ENCODE measurements at places on chromosomes 12 and 14.

DNA sequence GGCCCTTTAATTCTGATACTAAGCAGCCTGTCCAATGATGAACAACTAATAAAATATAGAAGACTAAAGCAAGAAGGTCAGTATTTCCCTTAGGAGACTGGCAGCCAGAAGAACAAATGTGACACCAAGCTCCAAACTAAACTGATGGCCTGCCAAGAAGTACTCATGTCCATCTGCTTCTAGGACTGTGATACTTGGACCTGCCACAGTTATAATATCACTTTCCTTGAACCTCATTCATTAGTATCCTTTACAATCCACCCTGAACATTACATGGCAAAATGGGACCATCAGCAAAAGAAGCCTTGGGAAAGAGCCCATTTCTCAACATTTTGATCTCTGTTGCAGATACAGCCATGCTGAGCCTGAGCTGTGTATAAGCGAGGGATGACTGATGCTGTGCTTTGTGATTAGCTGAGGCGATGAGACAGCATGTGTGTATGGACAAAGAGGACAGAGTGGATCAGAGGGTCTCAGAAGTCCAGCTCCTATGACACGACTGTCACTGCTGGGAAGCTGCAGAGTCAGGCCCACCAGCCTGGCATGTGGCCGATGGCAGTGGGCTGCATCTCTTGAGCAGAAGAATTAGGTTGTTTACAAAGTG, 73.9 kb downstream of the TGFB3 start:
- DNase-seq, result no peak

- no peak for DNase-seq
Observed at GRCh38 chr12:70106347-70106746, 136.9 kb upstream of the CNOT2 start.

- no peak for DNase-seq
Observed at GRCh38 chr12:16310934-16311333, 33.4 kb upstream of the SLC15A5 start.

DNA sequence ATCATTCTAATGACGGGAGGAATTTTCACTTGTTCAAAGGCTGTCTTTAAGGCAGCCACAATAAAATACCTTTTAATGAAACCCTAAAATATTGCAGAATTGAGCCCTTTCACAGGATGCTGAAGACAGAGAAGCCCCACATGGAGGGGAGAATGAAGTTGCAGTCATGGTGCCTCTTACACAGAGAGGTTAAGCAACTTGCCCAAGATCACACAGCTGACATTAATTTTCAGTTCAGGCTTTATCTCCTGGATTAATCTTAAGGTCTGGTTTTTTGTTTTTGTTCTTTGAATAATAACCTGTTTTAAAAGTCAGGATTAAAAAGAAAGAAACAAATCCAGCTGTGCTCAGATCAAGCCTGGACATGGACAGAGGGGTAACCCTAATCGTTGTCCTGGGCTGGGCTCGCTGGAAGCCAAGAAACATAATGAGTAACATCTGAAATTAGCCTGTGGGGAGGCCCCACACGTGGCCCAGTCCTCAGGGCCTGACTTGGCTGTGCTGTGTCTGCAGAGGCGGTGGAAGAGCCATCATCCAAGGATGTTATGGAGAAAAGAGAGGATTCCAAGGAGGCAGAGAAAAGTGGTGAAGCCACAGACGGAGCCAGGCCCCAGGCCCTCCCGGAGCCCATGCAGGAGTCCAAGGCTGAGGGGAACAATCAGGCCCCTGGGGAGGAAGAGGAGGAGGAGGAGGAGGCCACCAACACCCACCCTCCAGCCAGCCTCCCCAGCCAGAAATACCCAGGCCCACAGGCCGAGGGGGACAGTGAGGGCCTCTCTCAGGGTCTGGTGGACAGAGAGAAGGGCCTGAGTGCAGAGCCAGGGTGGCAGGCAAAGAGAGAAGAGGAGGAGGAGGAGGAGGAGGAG, 8.0 kb downstream of the CHGA start:
- no peak for DNase-seq

- peak; percentile 3 for DNase-seq
Observed at GRCh38 chr12:126337556-126338441, 1272.6 kb downstream of the AACS start.

GRCh38 chr12:130081117-130081805, 81.0 kb upstream of the FZD10 start:
- no peak for DNase-seq

- DNase-seq, result no peak
Observed at GRCh38 chr14:51498411-51499227, 153.1 kb upstream of the FRMD6 start.

DNA sequence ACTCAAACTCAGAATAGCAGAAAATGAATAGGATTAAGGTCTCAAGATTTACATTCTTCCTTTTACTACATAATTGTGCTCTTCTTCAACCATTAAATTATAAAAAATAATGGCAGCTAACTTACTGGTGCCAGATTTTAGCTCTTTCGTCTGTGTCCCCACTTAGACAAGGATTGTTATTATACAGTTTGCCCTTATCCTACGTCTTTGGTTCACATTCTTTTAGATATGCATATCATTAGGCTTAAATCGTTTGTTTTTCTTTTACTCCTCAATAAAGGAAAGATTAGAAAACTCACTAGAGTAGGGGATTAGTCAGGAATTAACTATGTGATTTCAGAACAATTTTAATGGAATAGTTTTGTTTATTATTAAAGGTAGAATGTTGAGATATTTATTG, 129.6 kb upstream of the GARIN2 start:
- DNase-seq, result no peak

DNA sequence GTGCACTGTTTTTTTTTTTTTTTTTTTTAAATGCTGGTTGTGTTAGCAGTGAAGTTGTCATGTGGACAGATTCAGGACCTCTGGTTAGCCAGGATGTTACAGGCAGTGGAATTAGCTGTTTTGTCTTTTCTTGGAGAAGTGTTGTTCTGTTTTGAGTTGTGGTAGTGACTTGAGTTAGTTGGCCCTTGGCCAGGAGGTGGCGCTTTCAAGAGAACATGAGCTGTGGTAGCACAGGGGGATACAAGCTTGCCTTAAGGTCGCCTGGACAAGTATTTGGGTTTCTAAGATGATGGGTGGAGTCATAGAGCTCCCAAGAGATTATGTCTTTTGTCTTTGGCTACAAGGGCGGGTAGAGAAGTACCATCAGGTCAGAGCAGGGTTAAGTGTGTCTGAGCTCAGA, 33.3 kb upstream of the CCDC198 start:
- DNase-seq, result no peak

DNA sequence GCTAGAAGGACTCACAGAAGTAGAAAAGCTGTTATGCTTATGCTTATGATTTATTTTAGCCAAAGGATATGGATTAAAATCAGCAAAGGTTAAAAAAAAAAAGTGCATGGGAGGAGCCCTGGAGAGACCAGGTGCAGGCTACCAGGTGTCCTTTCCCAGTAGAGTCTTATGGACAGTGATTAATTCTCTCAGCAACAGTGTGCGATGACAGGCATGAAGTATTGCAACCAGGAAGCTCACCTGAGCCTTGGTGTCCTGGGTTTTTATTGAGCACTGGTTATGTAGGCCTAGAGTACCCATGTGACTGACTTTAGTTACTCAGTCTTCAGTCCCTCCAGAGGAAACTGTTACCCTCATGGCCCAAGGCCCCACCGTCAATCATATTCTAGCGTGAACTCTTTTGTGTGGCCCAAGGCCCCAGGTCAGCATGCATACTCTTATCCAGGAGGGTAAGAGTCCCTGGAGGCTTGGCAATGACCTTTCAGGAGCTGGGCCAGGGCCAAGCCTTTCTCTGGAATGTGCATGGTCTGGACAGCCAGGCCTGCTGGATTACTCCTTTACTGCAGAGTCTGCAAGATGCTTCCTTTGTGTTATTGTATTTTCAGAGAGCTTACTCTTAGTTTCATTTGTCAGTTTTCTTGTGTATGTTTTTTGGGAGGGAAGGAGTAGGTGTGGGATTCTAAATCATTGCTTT, 69.6 kb upstream of the RD3L start:
- no peak for DNase-seq

DNA sequence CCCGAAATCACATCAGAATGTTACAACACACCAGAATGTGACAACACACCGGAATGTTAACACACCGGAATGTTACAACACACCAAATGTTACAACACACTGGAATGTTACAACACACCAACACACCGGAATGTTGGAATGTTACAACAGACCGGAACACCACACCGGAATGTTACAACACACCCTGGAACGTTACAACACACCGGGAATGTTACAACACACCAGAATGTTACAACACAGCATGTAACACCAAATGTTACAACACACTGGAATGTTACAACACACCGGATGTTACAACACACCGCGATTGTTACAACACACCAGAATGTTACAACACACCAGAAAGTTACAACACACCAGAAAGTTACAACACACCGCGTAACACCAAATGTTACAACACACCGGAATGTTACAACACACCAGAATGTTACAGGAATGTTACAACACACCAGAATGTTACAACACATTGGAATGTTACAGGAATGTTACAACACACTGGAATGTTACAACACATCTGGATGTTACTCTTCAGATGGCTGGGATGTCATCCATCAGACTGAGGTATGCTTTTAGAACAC, 21.1 kb downstream of the CHFR start:
- no peak for DNase-seq

- DNase-seq, result peak; percentile 87
Observed at GRCh38 chr12:48004053-48004941, at the start of gene COL2A1. Gene COL2A1, minus strand, starts transcription at chr12:48004476. Its CDS starts 155 bp downstream, at chr12:48004321.

GRCh38 chr14:24826390-24826789, 192.4 kb upstream of the GZMB start:
- DNase-seq, result no peak

DNA sequence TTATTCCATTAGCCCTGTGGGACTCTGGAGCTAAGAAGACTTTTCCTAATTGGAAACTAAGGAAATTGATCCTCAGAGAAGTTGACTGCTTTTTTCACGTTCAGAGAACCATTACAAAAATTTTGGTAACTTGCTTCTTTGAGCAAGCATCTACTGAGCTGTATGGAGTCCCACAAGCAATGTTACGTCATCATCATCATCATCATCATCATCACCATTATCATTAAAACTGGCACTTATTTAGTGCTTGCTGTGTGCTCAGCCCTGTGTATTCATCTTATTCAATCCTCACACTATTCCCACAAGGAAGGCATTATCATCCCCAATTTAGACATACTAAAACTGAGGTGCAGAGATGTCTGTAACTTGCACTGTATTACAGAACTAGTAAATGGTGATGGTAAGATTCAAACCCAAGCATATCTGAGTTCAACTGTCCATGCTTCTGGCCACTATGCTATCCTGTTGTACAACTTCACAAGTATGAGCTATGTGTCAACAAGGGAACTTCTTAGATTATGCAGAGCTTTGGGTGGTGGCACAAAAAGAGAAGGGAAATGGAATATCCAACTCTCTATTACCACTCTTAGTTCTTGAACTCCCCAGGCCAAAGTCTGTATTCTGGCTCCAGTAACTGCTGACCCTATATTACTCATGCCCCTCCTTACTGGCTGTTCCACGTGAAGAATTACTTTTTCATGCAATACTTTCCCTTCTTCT, 6.3 kb downstream of the KRT1 start:
- no peak for DNase-seq

- no peak for DNase-seq
Observed at GRCh38 chr12:119694111-119694510, 26.2 kb downstream of the PRKAB1 start.

- DNase-seq, result no peak
Observed at GRCh38 chr12:51823875-51824565, 24.5 kb downstream of the FIGNL2 start.

- no peak for DNase-seq
Observed at GRCh38 chr14:103899833-103900232, 28.4 kb upstream of the TDRD9 start.

GRCh38 chr14:75280831-75281653, 2.4 kb downstream of the FOS start:
- DNase-seq, result no peak

DNA sequence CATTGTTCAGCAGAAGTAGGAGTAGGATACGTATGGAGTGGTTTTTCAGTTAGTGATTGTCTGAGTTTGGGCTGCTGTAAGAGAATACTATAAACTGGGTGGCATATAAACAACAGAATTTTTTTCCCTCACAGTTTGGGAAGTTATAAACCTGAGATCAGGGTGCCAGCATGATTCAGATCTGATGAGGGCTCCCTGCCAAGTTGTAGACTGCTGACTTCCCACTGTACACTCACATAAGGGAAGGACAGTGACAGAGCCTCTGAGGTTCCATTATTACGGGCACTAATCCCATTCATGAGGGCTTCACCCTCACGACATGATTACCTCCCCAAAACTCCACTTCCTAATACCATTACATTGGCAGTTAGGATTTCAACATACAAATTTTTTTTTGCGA, 50.7 kb downstream of the ACSM4 start:
- no peak for DNase-seq

DNA sequence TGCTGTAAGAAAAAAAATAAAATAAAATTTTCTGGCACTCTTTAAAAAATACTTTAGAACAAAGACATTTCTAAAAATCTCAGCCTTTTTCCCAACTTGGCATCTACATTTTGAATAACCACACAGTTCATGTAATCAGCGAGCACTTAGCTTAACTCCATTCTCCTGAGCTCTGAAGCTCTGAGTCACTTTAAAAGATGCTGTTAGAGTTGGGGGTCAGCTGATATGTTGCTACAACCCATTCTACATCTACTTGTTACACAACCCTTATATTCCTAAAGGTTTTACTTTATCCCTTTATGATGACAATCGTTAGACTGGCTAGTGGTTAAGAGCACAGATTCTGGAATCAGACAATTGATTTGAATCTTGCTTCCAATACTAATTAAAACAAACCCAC, 48.3 kb downstream of the SLC41A2 start:
- no peak for DNase-seq

DNA sequence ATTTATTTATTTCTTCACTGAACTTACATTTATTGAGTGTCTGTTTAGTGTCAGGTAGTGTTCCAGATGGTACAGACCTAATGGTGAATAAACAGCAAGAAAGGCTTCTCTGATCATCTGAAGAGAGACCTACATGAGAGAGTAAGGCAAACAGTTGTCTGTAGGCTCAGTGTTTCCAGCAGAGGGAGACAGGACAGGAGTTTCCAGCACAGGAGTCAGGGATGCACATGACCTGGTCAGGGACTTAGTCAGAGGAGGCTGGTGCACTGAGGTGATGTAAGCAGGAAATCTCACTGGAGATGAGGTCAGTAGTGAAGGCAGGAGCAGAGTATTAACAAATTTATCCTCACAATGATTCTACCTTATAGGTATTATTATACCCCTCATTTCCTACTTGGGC, 233.2 kb downstream of the MDGA2 start:
- DNase-seq, result no peak

- DNase-seq, result no peak
Observed at GRCh38 chr12:108757856-108758255, 26.5 kb upstream of the CORO1C start.

- DNase-seq, result peak; percentile 41
Observed at GRCh38 chr14:23154964-23155587, 28.4 kb downstream of the SLC7A8 start.

- no peak for DNase-seq
Observed at GRCh38 chr12:61018571-61018970, 1241.6 kb upstream of the USP15 start.
